CD8-positive, alpha-beta T cell (primary cell): ENCODE measurements at places on chromosomes 12 and 14.

DNA sequence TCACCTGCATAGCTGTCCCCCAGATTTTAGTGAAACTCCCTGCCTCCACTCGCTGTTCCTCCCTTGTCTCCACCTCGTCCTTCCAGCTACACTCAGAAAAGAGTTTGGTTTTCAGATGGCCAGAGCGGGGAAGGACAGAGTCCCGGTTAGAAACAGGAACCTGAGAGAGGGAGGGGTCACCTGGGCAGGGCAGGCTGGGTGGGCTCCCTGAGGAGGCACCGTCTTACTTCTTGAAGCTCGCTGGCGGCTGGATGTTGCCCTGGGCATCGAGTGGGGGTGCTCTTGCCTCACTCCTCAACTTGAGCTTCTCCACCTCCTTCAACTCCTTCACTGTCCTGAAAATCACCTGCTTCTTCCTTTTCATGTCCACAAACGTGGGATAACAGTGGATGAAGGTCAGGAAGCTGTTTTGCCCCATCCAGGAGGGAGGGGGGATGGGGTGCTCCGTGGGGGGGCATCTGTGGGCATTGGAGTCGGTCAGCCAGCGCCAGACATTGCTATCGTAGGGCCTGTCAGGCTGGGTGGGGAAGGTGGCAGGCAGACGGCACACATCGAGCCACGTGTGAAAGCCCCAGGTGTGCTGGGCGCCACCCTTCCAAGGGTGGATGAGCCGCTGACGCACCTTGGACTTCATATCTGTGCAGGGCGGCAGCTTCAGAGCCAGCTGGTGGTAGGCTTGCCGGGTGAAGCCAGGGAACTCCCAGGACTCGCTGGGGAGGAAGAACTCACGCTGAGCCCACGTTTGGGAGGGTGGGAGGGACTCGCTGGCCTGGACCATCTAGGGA, 2.0 kb downstream of the TEX52 start:
- DNase-seq, result no peak

DNA sequence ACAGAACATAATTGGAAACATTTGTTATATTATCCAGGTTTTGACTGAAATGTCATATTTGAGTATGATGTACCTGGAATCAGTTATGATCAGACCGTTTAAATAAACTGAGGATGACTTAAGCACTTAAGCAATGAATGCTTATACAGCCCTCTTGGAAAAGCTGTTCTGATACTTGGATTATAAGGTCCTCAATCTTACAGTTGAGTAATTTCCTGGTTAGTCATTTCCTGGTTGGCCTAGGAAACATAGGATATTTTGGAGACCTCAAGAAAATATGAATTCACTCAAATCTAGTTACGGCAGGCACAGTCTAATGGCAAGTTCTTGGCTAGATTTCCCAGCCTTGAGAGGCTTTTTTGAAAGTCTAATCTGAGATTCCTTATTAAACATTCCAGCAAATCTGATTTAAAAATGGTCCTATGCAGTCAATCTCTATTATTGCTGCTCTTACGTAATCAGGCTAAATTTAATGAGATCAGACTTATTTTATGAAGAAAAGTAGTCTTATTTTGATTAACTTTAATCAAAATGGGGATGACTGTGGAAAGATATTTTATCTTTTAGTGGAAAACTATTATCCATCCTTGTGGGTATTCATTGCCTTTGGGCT, 447.2 kb downstream of the SNAPC1 start:
- DNase-seq, result no peak

DNA sequence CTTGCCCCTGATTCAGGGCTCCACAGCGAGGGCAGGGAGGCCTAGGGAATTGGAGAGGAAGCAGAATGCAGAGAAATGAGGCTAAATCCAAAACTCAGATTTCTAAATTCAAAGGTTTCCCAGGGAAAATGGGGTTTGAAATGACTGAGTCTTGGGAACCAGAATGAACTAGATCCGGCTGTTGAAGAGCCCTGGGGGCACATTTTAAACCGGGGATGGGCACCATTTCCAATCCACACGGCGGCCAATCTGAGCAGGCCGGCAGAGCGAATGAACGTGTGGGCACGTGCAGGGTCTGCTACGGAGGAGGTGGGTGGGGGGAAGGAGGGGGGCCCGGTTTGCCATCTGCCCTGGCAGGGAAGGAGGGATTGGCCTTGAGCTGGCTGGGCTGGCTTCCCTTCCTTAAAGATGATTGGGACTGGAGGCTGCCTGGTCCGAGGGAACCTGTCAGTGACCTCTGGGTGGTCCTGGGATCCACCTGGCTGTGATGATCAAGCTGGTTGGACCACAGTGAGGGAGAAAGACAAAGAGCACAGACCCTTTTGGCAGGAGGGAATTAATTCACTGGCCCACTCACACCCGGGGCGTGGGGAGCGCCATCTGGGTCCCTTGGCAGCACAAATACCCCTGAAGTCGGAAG, 161.0 kb downstream of the RBM19 start:
- no peak for DNase-seq

- DNase-seq, result no peak
Measured at GRCh38 chr14:101862177-101862576, 100.7 kb downstream of the PPP2R5C start.

DNA sequence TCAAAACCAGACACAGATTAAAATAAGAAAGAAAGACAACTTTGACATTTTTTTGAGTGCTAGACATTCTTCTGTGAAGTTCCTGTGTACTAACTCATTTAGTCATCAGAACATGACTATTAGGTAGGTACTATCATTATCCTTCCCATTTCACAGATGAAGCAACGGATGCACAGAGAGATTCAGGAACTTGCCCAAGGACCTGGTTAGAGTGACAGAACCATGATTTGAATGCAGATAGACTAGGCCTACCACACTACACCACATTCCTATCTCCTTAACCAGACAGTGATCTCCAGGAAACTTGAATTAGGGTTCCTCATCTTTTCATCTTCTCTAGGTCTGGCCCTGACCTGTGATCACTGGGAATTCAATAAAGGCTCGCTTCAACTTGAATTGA, 54.4 kb upstream of the MED13L start:
- no peak for DNase-seq

DNA sequence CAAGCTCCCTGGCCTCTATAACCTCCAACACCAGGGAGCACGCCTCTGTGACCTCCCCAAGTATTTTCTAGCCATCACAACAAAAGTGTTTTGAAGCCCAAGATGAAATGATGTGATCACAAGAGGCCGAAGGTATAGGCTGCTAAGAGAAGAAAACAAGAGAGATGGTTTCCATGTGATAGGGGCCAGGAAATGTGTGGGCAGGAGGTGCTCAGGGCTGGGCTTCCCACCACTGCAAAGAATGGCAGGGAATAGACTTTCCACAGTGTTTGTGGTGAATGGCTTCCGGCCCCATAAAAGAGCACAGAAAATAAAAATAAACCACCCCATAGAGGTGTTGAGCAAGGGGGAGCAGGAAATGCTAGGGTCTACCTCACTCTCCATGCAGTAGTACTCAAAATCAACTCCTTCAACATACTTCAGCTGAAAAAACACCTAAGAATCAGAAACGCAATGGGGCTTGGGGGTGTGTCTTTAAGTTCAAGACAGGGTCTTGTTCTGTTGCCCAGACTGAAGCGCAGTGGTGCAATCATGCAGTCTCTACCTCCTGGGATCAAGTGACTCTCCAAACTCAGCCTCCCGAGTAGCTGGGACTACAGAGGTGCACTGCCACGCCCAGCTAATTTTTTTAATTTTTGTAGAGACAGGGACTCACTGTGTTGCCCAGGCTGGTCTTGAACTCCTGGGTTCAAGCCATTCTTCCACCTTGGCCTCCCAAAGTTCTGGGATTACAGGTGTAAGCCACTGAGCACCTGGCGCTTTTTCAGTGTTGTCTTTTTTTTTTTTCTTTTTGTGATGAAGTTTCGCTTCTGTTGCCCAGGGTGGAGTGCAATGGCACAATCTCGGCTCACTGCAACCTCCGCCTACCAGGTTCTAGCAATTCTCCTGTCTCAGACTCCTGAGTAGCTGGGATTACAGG, 27.1 kb downstream of the DAD1 start:
- peak; percentile 63 for DNase-seq

GRCh38 chr14:99722741-99723140, 38.6 kb downstream of the CYP46A1 start:
- DNase-seq, result no peak

DNA sequence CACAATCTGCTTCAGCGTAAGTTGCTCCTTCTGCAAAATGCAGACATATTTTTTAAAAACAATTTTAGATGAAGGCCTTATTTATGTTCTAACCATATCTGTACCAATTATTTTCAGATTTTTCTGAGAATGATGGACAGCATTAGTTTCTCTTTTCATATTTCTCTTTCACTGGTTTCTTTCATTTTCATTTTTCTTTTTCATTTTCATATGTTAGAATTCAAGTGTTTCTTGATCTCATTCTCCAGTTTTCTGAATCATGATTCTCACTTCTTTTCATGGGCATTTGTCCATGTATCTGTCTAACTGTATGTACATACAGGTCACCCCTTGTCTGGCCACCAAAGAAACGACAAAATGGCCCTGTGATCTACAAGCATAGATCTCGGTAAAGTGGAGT, 346.6 kb downstream of the NAV3 start:
- no peak for DNase-seq

DNA sequence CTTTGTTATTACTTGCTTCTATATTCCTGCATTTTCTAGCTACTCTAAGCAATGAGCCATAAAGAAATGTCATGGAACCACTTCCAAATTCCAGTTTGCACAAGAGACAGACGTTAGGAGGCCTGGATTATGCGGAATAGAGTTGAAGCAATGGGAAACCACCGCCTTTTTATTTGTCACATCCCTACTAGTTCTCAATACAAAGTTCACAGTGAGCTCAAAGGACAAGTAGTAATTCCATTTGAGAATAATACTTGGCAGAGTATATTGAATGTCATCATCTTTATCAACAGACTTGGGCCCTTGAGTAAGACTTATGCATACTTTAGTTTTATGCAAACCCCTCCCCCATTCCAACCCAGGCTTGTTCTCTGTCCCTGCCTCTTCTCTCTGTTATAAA, 3.7 kb upstream of the SLC15A5 start:
- DNase-seq, result no peak

DNA sequence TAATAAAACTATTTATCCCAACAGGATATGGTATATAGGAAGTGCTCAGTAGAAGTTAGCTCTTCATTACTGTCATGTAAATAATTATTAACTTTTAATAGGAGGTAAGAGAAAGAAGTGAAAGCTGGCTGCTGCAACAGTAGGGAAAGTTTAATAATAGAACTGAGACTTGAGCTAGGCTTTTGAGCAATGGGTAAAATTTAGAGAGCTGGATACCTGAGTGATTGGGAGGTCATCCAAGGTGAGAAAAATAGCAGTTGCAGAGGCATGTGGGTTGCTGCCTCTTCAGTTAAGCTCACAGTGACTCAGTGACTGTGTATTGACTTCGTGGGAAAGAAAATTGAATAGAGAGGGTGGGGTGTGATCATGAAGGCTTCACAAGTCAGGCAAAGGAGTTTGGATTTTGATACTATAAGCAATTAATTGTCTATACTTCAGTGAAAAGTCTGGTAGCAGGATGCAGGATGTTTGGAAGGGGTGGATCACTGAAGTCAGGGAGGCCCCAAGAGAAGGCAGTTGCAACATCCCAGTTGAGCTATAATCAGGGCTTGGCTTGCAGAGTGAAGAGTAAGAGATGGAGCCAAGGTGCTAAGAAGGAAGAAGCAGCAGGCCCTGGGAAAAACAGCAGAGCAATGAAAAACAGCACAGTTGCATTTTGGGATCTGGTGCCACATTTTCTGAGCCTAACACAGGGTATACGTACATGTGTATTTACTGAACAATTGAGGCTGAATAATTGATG, 172.0 kb upstream of the FRMD6 start:
- DNase-seq, result no peak

DNA sequence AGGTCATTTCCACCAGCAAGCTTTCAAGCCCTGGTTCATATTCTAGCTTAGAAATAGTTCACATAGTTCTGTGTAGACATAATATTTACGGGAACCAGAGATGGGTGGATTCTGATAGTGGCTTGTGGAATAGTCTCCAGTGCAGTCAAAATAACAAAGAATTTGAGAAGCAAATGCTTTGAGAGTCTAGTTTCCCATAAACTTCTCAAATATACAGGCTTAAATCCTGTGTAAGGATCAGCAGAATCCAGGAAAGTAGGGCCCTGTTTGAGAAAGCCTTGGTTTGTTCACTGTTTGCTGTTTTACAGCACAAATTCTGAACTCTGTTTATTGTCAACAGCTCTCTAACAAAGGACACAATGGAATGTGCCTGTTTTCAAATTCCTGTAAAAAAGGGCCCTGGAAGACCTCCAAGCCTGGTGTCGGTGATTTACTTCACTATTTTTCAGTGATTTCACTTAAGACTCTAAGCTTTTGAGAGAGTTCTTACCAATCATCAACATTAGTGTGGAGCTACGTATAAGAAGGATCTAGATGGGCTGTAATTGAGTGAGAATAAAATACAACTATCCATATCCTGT, 11.4 kb upstream of the FOS start:
- DNase-seq, result no peak

- peak; percentile 9 for DNase-seq
Measured at GRCh38 chr14:80940146-80940545, 1.4 kb downstream of the CEP128 start.

GRCh38 chr12:32151552-32151951, 44.9 kb downstream of the BICD1 start:
- no peak for DNase-seq
